ENCODE measurements at places on chromosomes 7 and 10.

DNA sequence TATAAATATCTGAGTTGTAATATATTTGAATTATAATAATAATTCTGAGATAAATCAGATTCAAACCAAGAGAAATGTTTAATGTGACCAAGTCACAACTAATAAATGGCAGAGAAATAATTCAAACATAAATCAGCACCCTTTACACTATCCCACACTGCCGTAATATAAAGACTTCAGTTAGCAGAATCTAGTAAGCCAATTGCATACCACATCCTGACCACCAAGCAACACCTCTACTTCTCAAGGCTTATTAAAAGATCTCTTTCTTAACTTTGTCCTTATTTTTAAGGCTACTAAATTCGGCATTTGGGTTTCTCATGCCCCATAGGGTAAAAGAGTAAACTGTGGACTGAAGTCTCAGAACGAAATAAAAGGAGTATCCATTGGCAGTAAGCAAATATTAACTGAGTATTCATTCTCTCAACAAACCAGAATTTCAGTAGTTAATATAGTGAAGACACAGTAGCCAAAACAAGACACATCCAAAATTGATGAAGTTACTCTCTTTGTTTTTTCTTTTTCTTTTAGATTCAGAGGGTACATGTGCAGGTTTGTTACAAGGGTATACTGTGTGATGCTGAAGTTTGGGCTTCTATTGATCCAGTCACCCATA is 14.8 kb downstream of the ACBD5 start:
- no peak for DNase-seq

- DNase-seq, result no peak
Observed at GRCh38 chr7:127953423-127954356, 77.5 kb downstream of the LRRC4 start.

DNA sequence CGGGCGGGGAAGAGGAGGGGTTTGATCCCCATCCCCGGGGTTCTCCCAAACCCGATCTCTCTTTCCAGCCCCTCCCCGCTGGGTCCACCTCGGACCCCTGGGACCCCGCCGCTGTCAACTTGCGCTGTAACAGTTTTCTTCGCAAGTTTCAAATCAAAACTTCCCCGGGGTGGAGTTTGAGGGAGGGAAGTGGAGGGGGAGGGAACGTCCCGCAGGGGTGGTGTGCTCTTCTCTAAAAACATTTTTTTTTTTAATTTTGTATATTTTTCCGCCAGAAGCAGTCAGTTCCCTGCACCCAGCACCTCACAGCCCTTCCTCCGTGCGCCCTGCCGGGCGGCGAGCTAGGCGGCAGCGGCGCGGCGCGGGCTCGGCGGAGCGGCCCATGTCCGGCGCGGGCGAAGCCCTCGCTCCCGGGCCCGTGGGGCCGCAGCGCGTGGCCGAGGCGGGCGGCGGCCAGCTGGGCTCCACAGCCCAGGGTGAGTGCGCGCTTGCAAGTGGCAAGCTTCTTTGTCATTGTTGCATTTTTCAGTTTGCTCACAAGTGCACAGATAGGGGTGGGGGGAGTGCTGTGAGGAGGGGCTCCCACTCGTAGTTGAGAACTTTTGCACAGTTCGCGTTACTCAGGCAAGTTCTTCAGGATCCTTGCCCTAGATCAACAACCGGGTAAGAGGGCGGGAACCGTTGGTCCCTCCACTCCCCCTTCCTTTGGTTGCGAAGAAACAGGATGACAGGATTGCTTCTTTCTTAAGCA is 933 bp downstream of the MDFIC start:
- no peak for DNase-seq

DNA sequence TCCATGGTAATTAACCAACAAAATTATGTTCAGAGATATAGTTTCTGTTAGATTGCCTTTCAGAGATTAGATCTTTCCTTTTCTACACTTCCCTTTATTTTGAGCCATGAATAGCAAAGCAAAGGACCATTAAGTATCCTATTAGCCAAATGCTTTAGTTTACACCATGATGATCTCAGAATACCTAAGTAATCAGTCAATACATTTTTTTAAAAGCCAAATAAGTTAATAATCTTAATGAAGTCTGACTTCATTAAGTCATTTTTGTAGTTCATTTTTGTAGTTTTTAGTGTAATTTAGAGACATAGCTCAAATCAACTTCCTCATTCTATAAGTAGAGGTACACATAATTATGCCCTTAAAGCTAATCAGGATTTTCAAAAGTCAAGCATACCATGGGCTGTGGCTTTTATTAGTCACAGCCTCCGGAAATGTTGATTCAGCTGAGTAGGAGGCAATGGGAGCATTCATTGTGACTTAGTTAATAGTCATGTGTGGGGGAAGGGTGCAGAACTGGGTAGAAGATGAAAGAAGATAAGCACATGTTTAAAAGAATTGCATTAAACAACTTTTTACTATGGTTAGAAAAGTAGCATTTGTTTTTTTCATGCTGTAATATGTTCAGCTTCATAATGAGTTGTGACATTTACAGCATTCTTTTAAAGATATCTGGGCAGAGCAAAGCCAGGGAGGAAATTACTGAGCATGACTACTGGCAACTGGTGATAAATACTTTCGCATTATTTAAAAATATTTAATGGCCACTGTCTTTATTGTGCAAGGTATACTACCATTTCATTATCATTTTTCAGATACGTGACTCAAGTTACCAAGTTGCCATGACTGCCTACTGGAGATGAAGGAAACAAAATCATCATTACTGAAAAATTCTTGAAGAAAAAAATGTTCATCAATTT is 57.3 kb upstream of the CCDC71L start:
- DNase-seq, result no peak

- no peak for DNase-seq
Observed at GRCh38 chr10:32713560-32713959, 244.5 kb downstream of the ITGB1 start.

- DNase-seq, result no peak
Observed at GRCh38 chr10:24821986-24822385, 98.3 kb upstream of the ARHGAP21 start.

GRCh38 chr10:810351-810846 is 120.9 kb upstream of the DIP2C start:
- DNase-seq, result no peak

- no peak for DNase-seq
Observed at GRCh38 chr7:98810153-98810802, 59.5 kb downstream of the TMEM130 start.

DNA sequence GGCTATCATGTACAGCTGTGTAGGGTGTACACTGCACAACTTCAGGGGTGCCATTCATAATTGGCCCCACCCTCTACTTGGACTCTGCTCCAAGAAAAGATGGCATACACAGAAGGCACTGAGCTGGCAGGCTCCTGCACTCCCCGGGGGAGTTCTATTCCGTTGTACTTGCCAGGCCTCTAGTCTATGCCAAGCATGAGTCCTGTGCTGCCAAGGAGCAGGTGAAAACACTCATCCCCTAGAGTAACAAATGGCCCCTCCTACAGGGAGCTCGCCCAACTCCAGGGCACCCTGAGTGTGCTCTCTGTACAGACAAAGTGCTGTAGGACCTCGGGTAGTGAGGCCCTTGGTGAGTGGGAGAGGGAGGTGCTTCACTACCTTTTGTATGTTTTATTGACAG is 127.2 kb downstream of the SLIT1 start:
- DNase-seq, result no peak

DNA sequence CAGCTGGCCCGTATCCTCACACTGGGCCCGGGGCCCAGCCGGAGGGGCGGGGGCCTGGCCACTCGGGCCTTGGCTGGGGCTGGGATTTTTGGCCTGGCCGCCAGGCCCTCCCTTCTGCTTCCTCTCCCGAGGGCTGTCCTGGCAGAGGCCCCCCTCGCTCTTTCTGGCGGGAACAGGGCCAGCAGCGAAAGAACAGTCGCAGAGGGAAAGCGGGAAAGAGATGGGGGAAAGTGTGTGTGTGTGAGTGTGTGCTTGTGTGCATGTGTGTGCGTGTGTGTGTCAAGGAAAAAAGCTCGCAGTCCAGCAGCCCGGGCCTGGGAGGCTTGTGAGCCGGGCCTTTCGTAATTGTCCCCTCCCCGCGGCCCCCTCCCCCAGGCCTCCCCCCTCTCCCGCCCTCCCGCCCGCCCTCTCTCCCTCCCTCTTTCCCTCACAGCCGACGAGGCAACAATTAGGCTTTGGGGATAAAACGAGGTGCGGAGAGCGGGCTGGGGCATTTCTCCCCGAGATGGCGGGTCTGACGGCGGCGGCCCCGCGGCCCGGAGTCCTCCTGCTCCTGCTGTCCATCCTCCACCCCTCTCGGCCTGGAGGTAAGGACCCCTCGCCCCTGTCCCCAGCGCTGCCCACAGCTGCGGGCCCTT is at the start of gene ELN:
TSS of gene ELN (plus strand) at position 491 of the 638 bp plus-strand sequence. CDS start at position 506, 15 bp downstream.
- no peak for DNase-seq

GRCh38 chr7:116380025-116380424 is 119.5 kb upstream of the CAV2 start:
- DNase-seq, result no peak

- no peak for DNase-seq
Observed at GRCh38 chr7:132004529-132004928, 448.1 kb upstream of the PODXL start.

GRCh38 chr7:86844608-86845007 is 200.9 kb downstream of the GRM3 start:
- no peak for DNase-seq

- DNase-seq, result no peak
Observed at GRCh38 chr10:69863580-69863979, 61.9 kb downstream of the COL13A1 start.

- DNase-seq, result no peak
Observed at GRCh38 chr7:157949711-157950110, 612.9 kb downstream of the DNAJB6 start.

DNA sequence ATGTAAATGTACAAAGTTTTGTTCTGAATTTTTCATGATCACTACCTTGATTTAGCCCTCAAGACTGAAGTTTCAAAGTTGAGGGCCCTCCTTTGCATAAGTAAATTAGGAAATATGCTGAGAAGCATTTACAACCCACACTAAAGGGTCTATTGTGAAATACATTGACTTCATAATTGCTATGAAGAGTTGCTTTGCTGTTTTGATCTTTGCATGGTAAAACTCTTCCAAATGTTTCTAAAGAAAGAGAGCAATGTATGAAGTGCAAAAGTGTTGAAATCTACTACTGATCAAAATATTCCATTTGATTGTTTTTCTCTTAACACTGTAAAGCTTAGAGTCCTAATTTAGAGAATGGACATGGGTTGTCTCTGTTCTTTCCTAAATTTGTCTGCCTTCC is 77.2 kb downstream of the C7orf25 start:
- DNase-seq, result no peak

GRCh38 chr10:28929942-28930341 is 252.6 kb downstream of the BAMBI start:
- no peak for DNase-seq

- DNase-seq, result no peak
Observed at GRCh38 chr10:62278441-62278910, 9.8 kb upstream of the RTKN2 start.

DNA sequence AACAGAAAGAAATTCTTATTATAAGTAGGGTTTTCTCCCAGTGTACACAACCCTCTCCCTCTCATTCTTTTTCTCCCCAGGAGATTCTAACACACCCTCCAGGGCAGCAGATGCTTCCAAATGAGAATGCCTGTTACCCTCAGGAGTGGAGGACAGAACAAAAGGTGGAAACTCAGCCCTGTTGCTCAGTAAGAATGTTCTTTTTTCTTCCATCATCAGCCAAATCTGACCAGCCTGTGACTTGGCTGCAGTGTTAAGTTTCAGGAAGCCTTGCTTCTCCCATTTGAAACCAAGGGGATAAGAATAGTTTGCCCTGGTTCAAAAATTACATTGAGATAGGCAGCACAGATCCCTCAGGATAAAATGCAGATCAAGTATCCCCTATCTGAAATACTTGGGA is 77.5 kb upstream of the EEPD1 start:
- no peak for DNase-seq

- DNase-seq, result no peak
Observed at GRCh38 chr7:106853250-106853908, 11.7 kb upstream of the PIK3CG start.

DNA sequence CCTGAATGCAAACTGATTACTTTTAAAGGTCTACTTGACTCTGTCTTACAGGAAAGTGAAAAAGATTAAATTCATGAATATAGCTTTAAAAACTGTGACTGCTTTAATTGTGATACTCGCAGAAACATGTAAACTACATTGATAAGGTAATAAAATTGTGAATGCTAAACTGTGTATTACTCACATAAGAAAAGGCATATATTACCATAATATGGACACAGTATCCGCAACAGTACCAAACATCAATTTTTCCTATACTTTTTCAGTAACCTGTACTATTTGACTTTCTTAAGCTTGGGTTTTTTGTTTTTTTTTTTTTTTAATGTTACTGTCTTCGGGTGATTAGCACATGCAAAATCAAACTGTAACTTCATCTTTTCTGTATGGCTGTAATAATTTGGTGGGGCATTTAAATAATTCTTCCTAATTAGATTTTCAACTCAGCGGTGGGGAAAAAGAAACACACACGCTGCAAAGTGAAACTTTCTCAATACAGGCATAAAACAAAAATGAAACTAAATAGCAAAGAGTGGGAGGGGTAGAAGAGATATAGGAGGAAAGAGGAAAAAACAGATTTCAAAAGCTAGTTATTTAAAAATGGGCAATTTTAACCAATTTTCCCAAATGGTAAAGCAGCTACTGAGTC is 23.2 kb downstream of the NT5C3A start:
- no peak for DNase-seq

- no peak for DNase-seq
Observed at GRCh38 chr7:105346593-105347322, 42.0 kb downstream of the SRPK2 start.

DNA sequence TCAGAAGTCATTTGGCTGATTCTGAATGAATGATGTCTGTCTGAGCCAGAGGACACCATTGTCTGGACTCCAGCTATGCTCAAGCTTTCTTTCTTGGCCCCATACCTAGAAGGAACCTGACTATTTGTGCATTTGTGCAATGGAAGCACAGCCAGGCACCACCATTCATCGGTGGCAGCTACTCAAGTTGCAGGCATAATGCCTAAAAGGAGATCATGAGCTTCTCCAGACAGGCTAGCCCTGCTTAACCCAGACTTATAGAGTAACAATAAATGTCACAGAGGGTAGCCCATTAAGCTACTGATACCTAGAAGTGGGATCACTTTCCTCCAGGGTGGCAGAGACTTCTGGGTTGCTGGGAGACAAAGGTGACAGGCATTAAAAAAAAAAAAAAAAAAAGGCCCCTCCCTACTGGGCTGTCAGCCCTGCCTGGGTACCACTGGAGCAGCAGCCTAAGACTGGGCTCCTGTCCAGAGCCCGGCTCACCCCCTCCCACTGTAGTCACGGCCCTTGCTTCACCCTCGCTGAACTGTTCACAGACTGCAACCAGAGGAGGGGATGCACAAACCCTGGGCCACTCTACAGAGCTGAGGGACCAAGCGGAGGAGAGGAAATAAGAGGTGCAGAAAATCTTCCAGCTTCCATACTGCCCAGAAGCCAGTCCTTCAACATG is 75.4 kb upstream of the ATP6V0A4 start:
- no peak for DNase-seq

GRCh38 chr7:143362131-143363015 is at the start of gene FAM131B:
Gene FAM131B (minus strand): TSS chr7:143362713. CDS start chr7:143362603, 110 bp downstream.
- no peak for DNase-seq

DNA sequence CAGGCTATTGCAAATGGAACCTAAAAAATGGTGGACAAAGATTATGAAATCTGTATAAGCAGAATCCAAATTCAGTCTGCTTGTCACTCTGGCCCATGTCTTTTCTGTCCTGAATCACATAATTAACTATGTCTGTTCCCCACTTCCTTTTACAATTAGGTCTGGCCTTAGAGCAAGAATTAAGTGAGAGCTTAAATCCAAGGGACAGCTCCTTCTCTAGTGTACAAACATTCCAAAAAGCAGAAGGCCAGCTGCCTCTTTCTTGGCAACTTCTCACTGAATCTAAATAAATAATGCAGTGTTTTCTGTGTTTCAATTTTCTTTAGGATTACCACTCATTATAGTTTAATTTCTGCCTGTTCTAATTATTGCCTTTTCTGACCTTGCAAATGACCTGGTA is 39.3 kb upstream of the NEBL start:
- no peak for DNase-seq
